ENCODE measurements at places on chromosomes 11 and 22.
A peak's percentile ranks its signal among the peaks of the same experiment; 100 is the strongest.

- peak; percentile 33 for DNase-seq
Measured at GRCh38 chr11:10208131-10208575, 85.9 kb downstream of the SBF2 start.

GRCh38 chr11:128802358-128802981, 64.6 kb downstream of the KCNJ1 start:
- DNase-seq: no peak

- no peak for DNase-seq
Measured at GRCh38 chr22:22711532-22711913, 67.1 kb downstream of the GGTLC2 start.

GRCh38 chr11:8066036-8066910, 14.7 kb upstream of the TUB start:
- no peak for DNase-seq

GRCh38 chr11:45666648-45667642, 1.5 kb upstream of the CHST1 start:
- DNase-seq: no peak

DNA sequence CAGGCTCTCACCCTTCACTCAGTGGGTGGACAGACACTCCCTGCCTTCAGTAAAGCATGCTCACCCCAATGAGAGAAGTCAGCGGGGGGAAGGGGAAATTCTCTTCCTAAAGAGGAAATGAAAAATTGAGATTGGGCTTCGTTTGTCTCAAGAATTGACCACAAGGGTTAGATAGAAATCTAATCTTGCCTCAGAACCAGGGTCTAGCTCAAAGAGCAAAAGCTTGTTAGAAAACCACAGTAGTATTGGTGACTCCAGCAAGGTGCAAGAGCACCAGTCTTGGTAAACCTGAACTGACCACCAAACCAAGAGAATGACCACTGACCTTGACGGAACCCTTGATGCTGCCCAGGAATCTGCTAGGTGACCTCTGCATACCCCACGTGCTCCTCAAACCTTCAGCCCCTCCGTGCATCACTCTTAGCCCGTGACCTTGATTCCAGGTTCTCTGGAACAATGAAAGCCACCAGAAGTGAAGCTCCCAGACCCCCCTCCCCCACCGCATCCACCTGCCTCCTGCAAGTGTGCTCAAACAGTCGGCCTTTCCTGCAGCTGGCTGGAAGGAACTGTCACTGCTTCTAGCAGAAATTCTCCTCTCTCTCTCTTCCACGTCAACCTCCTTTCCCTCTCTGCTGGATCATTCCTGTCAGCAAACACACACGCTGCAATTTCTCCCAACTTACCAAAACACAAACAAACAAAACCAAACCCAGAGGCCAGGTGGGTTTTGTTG, 3.1 kb upstream of the TMA7B start:
- peak; percentile 82 for DNase-seq

DNA sequence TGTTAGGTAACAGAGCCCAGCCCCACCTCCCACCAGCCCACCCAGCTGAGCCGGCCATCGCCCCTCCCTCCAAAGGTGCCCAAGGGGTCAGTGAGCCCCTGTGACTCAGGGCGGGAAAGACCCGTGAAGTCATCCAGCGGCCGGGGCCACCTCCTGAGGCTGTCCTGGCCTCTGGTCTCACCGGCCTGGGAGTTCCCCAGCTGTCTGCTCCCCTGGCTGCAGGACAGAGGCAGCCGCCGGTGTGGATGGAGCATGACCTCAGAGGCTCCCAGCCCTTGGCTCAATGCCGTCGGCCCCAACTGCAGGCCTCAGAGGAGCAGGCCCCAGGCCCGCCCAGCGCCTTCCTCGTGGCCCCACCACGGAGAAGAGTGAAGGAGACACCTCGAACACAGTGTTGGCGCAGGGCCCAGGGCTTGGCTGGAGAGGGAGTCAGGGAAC, 28.7 kb downstream of the RPL3 start:
- DNase-seq: no peak

- no peak for DNase-seq
Measured at GRCh38 chr11:126878913-126879482, 121.6 kb downstream of the KIRREL3 start.

DNA sequence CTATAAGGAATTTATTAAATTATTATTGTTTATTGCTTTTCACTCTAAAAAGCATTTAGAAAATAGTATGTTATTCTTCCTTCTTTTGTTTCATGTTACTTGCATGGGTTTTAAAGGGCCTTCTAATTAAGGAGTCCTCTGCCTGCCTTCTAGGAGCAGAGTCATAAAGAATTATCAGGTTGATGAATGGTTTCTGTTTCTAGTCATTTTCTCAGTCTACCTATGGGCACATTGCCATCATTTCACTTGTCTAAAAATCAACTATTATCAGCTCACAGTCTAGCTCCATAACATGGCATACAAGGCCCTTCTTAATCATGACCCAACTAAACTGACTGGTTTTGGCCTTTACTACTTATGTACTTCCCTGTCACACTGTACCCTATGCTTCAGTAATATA, 16.2 kb downstream of the DYNC2H1 start:
- no peak for DNase-seq

DNA sequence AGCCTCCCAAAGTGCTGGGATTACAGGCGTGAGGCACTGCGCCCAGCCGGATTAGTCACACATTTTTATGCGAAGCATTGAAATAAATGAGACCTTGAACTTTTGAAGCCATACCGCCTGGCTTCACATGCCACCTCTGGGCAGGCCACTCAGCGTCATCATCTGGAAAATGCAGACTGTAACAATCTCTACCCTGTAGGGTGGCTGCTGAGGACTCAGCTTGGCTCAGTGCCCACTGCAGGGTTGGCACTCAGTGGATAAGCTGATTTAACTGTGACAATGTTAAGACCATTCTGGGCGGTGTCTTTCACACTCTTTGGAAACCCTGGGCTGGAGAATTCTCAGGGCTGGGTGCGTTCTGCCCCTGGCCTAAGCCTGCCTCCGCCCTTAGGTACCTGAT, 8.5 kb downstream of the SH3BP1 start:
- no peak for DNase-seq

- no peak for DNase-seq
Measured at GRCh38 chr11:120208001-120208441, 2.8 kb upstream of the OAF start.

DNA sequence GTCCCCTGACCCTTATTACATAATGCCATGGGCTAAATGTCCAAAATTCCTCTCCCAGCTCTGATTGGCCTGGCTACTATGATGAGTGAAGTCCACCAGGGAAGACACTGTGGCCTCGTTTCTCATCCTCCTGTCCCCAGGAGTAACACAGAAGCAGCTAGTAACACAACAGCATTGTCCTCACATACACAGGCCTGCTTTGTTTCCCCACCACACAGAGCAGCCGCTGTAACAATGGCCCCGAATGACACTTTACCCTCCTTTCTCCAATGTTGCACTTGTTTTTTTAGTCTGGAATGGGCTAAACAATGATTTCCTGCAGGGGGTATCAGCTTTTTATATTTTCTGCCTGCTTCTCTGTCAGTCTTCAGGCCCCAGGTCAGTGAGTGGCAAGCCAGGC, at the start of gene PRR5L:
Gene PRR5L (plus strand): TSS at position 363 of the 400 bp plus-strand sequence. CDS start 104,834 bp downstream, outside the sequence.
- DNase-seq: no peak

GRCh38 chr11:127598476-127598875, 597.9 kb upstream of the KIRREL3 start:
- DNase-seq: no peak

DNA sequence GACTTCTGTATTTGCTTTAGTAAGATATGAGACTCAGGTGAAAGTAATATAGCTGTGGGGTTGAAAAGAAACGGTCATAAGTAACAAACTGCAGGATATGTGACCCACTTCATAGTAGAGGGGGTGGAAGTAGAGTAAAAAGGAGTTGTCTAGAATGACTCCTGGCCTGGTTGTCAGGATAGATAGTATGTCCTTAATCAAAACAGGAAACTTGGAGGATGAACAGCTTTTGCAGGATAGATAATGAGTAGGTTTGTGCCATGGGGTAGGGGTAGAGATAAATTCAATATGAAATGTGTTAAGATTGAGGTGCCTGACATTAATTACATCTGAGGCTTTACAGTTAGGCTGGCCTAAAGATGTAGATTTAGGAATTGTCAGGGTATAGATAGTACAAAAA, 47.0 kb upstream of the B3GNT6 start:
- no peak for DNase-seq

DNA sequence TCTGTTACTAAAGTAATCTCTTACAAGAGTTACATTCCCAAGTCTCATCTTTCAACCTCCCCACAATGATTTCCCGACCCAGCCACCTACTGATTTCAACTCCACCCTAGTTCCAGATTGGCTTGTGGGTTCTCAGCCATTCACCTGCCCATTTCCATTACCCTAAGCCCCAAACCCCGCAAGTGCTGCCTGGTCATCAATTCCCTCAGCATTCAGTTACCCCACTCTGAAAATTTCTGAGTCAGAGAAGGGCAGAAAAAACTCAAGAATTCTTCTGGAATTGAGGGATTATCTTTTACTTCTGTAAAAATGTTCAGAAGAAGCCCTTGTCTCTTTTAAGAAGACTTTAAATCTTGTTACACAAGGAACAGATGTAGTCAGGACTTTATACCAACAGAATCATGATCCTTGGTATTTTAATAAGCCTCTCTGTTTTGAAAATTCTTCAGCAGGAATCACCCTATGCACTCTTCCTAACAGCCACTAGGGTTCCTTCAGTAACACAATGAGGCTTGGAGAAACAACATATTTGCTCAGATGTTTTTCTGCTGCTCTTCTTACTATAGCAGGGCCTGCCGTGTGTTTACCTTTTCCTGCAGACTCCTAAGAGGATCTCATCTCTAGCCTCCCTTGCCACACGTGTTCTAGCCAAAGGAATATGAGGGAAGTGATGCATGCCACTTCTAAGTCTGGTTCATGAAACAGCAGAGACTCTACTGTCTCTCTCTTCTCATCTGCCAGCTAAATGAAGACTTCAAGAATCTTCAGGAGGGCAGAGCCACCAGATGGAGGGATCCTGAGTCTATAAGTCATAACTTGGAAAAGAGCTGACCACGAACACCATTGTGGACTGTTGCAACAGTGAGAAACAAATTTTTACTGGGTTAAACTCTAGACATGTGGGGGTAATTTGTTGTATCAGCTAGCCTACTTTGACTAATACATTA, 29.3 kb upstream of the PAMR1 start:
- DNase-seq: no peak

- DNase-seq: no peak
Measured at GRCh38 chr11:55658608-55659007, 3.4 kb upstream of the OR4C6 start.

DNA sequence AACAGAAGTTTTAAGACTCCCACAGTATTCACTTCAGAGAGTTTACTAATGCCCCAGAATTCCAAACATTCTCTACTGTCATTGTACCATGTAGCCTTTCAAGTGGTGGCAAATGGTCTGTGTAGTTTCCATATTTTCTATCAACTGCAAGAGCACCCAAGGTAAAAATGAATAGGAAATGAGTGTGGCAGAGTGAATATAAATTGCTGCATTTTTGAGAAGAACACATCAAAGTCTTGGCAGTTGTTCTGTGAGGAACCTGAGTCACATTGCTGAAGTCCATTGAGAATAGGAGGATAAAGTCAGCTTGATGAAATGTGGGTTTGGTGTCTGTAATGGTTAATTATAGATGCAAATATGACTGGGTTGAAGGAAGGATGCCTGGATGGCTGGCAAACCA, 193.6 kb downstream of the AASDHPPT start:
- DNase-seq: no peak

- DNase-seq: no peak
Measured at GRCh38 chr11:17876827-17877226, 136.0 kb downstream of the SERGEF start.

GRCh38 chr11:66015454-66015881, 3.7 kb downstream of the CST6 start:
- DNase-seq: no peak

DNA sequence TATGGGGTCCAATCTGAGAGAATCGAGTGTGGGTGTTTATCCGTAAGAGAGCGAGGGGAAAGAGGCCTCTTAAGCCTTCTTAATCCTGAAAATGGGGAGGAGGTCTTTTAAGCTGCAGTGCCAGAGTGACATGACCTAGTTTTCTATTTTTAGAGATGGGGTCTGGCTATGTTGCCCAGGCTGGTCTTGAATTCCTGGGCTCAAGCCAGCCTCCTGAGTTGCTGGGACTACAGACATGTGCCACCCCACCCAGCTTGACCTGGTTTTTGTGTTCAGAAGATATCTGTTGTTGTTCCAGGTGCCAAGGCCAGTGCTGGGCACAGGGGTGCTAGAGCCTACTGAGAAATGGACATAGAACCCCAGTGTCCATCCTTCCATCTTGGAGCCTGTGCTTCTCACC, 1.4 kb downstream of the BAD start:
- DNase-seq: no peak

- DNase-seq: no peak
Measured at GRCh38 chr22:44542561-44543222, 44.7 kb upstream of the RTL6 start.

GRCh38 chr11:125378571-125378970, 117.5 kb downstream of the FEZ1 start:
- no peak for DNase-seq

DNA sequence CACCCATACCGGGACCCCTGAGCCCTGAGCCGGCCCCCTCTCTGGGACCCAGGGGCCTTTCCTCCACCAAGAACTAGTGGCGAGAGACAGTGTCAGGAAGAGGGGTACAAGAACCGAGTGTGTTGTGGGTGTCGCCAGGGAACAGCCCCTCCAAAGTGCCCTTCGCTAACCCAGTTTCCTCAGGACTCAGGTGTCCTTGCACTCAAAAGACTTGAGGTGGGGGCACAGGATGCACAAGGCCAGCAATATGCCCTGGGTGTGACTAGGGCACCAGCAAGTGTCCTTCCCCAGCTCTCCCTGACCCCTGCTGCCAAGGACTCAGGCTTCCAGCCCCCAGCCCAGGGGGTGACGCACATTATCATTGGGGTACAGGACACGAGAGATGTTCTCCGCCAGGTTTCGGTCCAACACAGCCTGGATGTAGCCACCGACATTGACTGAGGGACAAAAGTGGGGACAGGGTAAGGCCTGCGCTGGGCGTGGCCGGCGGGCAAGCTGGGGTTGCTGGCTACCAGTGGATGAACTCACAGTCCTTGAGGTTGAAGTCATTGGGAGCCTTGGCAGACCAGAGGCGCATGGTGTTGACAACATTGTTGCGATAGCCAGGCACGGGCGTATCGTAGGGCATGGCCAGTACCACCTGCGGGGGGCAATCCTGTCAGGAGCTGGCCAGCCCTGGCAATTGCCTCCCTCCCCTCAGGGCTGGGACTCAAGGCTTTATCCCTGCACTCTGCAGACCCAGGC, 4.7 kb downstream of the PYGM start:
- DNase-seq: no peak

- DNase-seq: no peak
Measured at GRCh38 chr11:35662061-35662648, 420 bp upstream of the TRIM44 start.

- no peak for DNase-seq
Measured at GRCh38 chr11:6237266-6237665, 1.6 kb upstream of the CNGA4 start.

- DNase-seq: peak; percentile 53
Measured at GRCh38 chr11:71962428-71963038, 33.7 kb downstream of the RNF121 start.

GRCh38 chr11:44623731-44624491, 58.4 kb downstream of the CD82 start:
- no peak for DNase-seq
